ENCODE measurements at places on chromosomes 5 and 9.

DNA sequence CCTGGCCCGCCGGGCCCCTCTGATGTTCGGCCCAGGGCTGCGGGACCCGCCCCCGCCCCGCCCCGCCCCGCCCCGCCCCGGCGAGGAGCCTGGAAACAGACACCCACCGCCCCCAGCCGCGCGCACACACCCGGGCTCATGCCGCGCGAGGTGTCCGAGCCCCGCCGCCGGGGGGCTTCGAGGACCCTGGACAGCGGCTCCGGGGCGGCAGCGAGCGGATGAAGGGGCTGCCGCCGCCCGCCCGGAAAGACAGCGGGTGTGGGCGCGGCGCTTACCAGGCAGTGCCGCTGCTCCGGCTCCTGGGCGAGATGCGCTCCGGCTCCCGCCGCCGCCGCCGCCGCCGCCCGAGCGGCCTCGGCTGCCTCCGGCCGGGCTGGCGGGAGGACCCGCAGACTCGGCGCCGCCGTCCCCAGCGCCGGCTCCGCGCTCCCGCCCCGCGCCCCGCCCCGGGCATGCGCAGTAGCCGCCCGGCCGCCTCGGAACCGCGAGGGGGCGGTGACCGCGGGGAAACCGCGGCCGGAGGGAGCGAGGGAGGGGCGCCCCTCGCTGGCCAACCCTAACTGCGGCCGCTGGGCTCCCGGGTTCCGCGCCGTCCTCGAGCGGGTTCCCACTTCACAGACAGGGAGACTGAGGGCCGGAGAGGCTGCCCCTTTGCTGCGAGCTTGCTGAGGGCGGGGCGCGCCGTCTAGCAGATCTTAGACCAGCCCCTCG is at the start of gene GPRIN1:
Gene GPRIN1, minus strand, starts transcription at position 433 of the 711 bp plus-strand sequence. CDS start 10,322 bp downstream, outside the sequence.
- peak; percentile 30 for DNase-seq

GRCh38 chr5:93304456-93305250 is 276.4 kb downstream of the NR2F1-AS1 start:
- no peak for DNase-seq

DNA sequence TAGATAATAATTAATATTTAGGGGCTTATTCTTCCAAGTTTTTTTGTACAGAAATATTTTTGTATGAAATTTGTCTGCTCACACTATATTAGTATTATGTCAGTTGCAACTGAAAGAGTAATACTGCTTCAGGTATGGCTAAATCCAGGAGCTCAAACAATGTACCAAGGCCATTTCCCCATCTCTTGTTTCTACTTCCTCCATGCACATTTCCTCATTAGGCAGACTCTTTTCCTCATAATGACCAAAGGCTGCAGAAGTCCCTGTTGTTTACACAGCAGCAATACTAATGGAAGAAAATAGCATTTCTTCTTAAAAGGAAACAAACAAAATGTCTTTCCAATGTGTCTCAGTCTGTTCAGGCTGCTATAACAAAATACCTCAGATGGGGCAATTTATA is 9.2 kb upstream of the OTULINL start:
- no peak for DNase-seq

GRCh38 chr5:69271376-69271775 is 36.7 kb downstream of the CDK7 start:
- no peak for DNase-seq

- DNase-seq = no peak
Observed at GRCh38 chr5:135891791-135892190, 3.9 kb downstream of the IL9 start.

GRCh38 chr5:56147659-56148230 is 85.4 kb downstream of the ANKRD55 start:
- DNase-seq = no peak

GRCh38 chr5:96930058-96930457 is 5.8 kb upstream of the LNPEP start:
- DNase-seq = no peak

GRCh38 chr9:99595796-99596195 is 225.9 kb upstream of the NR4A3 start:
- DNase-seq = no peak

GRCh38 chr9:17490110-17490509 is 88.8 kb upstream of the SH3GL2 start:
- no peak for DNase-seq

Data from amygdala (tissue), 56 donors.